HepG2 (cell line): ENCODE measurements at places on chromosomes 2 and 18.

DNA sequence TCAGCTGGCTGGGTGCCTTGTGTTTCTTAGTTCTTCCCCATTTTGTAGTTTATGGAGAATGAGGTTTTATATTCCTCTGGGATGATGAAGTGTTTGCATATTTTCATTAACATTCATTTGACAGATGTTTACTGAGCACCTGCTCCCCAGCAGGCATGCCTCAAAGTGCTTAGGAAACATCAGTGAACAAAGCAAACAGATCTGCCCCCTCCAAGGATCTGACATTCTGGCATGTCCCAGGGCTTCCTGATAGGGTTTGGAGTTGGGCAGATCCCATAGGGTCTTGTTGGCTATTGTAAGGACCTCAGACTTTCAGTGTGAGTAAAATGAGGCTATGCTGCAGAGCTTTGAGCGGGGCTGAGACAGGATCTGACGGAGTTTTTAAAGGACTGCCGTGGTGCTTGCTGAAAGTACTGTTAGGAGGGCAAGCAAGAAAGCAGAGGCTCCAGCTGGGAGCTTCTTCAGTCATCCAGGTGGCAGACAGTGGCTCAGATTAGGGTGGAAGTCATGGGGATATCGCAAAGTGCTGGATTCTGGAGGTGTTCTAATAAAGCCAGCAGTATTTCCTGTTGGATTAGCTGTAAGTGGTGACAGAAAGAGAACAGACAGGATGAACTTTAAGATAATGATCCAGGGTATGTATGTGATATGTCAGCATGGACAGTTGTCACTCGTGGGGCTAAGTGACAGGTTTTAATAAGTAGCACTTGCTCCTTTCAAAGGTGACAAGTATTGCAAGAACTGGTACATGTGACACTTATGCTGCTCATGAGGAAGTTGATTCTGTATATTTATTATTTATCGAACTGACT, 11.3 kb upstream of the IAH1 start:
- DNase-seq: no peak

- DNase-seq: no peak
These were observed 124.8 kb upstream of the TACR1 start for GRCh38 chr2:75324141-75324540.

- no peak for DNase-seq
These were observed 15.2 kb downstream of the LANCL1 start for GRCh38 chr2:210461401-210461800.

- DNase-seq: no peak
These were observed 23.2 kb downstream of the KIF1A start for GRCh38 chr2:240796543-240797499.

DNA sequence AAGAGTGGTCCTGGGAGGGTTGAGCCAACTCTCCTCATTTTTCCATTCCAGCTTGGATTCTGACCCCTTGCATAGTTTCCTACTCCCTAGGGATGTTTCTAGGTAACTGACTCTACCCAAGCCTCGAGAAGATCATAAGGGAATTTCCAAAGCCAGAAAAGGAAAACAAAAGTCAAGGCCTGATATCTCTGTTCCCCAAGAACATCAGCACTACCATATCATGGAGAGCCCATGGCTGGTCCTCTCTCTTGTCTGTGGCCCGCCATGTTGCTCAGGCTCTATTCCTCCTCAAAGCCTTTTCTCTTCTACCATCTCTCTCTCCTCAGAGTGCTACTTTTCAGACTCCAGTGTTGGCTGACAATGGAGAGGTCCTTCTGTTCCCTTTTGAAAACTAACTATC, 99.6 kb upstream of the KLF7 start:
- no peak for DNase-seq

- no peak for DNase-seq
These were observed 77.8 kb upstream of the CCDC195 start for GRCh38 chr2:224793946-224794345.
